A172 (cell line): ENCODE measurements at places on chromosomes 16 and 17. TPM values are rescaled to one million over a fixed set of nuclear protein-coding genes. Genes with fewer than 3 reads are reported as not detected.

AGRP gene
- not detected in 2 replicates for total RNA-seq

CCDC200 gene
- total RNA-seq = not detected in 2 replicates

DNA sequence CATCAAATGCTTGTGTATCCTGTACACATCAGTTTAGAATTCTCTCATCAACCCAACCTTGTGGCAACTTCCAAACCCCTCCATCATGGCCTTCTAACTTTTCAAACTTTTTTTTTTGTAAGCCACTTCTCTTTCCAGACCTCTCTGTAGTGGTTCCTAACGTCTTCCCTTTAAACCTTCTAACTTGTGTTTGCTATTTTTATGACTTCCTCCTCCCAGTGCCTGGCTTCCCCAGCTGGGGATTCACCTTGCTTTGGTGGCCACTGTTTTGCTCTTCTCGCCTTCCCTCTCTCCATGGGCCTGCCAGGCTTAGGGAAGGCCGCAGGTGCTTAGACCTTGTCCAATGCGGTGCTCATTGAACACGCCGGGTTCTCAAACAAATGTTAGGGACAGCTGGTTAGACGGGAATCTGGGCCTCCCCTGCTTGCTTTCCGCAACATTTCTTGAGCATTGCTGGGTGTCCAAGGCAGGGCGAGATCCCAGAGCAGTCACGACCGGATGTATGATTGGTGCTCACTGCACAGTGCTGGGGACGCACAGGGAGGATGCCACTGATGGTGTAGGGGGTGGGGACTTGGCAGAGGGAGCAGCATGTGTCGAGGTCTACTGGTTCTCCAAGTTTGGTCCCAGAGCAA, 1.1 kb upstream of the XYLT2 start:
- DNase-seq = no peak

DNA sequence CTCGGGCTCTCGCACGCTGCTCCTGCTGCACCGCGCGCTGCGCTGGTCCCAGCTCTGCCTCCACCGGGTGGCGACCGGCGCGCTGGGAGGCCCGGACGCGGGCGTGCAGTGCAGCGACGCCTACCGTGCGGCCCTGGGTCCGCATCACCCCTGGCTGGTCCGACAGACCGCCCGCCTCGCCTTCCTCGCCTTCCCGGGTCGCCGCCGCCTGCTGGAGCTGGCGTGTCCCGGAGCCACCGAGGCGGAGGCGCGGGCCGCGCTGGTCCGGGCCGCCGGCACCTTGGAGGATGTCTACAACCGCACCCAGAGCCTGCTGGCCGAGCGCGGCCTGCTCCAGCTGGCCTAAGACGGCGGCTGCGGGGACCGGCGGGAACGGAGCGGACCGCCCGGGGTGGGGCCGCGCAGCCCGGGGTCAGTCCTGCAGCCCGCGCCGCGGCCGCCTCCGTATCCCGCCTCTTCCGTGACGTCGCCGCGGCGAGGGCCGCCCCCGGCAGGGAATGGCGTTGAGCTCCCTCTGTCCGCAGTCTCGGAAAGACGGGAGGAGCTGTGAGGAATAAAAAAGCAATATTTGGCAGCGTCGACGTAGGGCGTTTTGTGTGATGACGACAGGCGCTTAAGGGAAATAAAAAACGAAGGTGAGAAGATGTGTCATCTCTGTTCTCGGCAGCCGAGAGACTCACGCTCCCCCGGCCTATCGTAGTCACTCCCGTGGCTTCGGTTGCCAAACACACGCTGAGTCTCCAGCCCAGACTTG, 1.4 kb downstream of the GLTPD2 start:
- DNase-seq = peak; percentile 78

DNA sequence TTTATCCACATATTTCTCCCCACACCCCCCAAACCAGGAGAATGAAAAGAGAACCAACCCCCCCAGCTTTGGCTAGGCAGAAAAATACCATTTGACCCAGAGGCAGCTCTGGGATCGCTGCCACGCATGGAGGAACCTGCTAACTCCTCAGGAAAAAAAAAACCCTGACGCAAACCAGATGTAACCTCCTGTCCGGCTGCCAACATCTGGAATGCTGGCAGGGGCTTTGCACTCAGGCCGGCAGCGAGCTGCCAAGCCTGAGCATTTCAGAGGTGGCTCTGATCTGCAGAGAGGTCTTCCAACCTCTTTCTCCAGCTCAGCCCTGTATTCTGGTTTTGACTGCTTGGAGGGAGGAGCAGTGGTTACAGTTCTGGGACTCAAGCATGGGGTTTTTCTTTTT, 8.2 kb downstream of the IGFBP4 start:
- DNase-seq = no peak

DNA sequence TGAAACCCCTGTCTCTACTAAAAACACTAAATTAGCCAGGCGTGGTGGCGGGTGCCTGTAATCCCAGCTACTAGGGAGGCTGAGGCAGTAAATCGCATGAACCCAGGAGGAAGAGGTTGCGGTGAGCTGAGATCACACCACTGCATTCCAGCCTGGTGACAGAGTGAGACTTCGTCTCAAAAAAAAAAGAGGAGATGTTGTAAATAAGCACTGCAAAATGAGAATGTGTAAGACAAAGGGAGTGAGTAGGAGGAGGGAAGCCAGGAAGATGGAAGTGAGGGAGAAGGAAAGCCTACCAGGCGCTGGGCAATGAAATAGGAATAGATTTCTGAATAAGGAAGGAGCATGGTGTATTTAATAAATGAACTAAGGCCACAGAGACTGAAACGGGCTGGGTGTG, 8.7 kb upstream of the PRPF8 start:
- DNase-seq = peak; percentile 22

GRCh38 chr17:63538693-63539595, 11.3 kb upstream of the DCAF7 start:
- DNase-seq = no peak
